AG20443 (cell line): ENCODE measurements at places on chromosomes 2 and 18.

GRCh38 chr2:5285872-5286769, 406.1 kb upstream of the SOX11 start:
- DNase-seq, result no peak

- no peak for DNase-seq
Observed at GRCh38 chr2:31442376-31442775, 27.8 kb upstream of the XDH start.

DNA sequence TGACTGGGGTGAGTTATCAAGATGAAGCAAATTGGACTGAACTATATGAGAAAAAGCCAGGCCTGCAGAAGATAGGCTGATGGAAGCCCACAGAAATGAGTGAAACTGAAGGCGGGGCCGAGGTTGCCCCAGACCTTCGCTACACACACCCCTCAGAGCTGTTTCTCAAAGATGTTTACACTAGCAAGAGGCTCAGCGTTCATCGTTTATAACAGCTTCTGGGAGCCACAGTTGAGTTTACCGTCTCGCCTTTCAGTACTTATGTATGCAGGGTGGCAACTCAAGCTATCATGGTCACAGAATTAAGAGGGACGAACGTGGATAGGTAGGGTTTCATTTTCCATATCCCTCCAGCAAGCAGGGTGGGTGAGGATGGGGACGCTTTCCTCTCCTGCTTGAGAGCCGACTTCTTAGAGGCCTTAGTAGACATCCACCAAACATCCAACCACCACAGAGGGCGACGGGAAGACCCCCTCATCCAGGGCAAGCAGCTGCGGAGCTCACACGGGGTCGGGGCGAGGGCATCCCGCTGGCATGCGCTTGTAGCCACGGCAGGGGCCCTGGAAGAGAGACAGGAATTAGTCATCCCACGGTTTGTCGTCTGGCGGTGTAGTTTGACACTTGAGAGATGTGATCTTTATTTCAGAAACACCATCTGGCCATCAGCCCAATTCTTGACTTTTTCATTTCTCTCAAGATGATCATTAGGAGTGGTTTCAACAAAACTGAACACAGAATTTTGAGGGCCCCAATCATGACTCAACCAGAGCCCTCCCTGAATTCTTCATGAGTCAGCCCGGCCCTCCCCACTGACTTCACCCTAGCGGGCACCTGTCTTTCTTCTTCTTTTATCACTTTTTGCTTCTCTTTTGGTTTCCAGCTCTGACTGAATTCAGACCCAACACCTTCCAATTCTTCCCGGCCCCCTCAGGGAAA, 109.1 kb upstream of the CTDP1 start:
- DNase-seq, result peak; percentile 59

GRCh38 chr18:41972067-41972925, 17.3 kb downstream of the PIK3C3 start:
- no peak for DNase-seq

DNA sequence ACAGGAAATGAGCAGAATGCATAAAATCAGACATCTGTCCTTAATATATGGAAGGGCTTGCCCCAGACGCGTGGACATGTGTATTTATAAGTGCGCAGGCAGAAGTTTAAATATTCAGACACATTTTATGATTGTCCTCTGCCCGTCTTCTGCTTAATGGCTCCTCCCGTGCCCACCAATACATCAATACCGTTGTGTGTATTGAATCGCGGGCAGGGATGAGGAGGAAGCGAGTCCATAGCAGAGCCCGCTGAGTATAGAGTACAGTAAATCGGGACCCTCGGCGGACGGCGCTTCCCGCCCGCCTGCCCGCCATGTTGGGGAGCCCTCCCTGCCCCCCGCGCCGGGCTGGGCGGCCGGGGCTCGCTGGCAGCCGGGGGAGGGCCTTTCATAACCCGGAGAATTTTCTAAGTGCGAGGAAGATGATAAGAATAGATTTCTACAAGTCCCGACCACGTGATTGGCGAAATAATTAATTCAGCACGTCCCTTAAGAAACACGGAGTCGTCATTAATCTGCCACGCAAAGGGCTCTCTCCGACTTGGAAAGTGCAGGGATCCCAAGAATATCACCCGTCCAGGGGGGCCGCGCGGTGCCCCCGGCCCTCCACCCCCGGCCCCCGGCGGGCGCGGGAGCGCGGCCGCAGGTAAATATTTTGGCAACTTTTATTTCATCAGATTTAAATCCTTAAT, at the start of gene HOXD3:
TSS of gene HOXD3 (plus strand) at position 501 of the 692 bp plus-strand sequence. CDS start 11,808 bp downstream, outside the sequence.
- peak; percentile 37 for DNase-seq

- no peak for DNase-seq
Observed at GRCh38 chr2:159882130-159882745, 84.2 kb upstream of the CD302 start.
